Kidney epithelial cell (primary cell): ENCODE measurements at places on chromosomes 1 and 21. TPM values are rescaled to one million over a fixed set of nuclear protein-coding genes. Genes with fewer than 3 reads are reported as not detected.

Gene LHX8
- not detected in 2 replicates for total RNA-seq

Gene LBR
- total RNA-seq: 37.1 and 39.8 TPM in 2 replicates

Gene CNKSR1
- 15.2 and 16.8 TPM in 2 replicates for total RNA-seq

Gene GUCA2A
- not detected in 2 replicates for total RNA-seq

Gene S100A7A
- total RNA-seq: not detected in 2 replicates

Gene AUNIP
- total RNA-seq: 1.7 and 6.2 TPM in 2 replicates

Gene TARBP1
- total RNA-seq: 17.3 and 22.1 TPM in 2 replicates

Gene TXNDC12
- 62.1 and 62.8 TPM in 2 replicates for total RNA-seq

GRCh38 chr1:99621340-99621901 is 24.5 kb upstream of the PALMD start:
- peak; percentile 41 for DNase-seq

DNA sequence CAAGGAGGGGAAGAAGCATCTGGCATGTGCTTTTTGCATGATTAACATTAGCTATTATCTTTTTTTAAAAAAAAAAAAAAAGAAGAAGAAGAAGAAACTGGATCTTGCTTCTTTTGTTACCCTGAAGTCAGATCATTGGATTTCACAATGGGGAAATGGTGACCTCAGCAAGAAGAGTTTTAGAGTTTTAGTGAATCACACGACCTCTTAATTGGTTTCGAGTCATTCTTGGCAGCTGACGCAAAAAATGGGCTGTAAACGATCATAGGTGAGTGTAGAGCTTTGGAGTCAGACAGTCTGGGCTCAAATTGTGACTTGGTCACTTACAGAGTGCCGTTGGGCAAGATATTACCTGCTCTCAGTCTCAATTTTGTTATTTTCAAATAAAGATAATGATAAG is 33.3 kb upstream of the PGBD5 start:
- DNase-seq: peak; percentile 74

- DNase-seq: no peak
Measured at GRCh38 chr1:246733704-246734103, 9.5 kb downstream of the SCCPDH start.

- no peak for DNase-seq
Measured at GRCh38 chr1:43839056-43839455, 94.5 kb upstream of the ARTN start.

- DNase-seq: no peak
Measured at GRCh38 chr21:32728456-32728839, 635 bp upstream of the SYNJ1 start.

GRCh38 chr1:6123083-6123482 is 57.0 kb downstream of the CHD5 start:
- DNase-seq: no peak

DNA sequence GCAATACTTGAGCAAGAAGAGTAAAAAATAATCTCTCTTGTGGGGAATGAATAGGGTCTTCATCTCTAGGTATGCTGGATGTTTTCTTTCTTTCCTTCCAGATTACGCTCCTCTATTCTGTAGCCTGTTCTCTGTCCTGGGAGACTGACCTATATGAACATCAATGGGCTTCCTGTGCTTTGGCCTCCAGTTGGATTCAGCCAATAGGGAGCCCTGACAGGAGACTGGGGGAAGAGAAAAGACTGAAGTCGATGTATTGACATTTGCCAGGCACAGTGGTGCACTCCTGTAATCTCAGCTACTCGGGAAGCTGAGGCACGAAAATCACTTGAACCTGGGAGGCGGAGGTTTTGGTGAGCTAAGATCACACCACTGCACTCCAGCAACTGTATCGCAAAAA is 17.6 kb downstream of the SEMA6C start:
- DNase-seq: no peak

DNA sequence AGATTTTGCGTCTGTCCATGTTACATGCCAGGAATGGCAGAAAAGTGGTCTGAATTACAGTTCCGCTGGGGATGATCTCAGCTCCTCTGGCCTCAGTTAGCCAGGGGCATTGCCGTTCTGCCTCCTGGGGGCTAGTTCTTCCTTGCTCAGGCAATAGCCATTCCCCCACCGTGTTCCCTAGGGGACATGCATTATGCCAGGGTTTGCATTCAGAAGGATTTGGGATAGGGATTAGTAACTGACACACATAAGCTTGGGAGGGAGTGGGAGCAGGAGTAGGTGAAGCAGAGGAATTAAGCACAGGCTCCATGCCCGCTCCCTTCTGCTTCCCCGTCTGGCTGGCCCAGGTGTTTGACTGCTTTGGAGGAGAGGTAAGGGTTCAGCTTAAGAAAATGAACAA is 12.7 kb downstream of the LRRC71 start:
- no peak for DNase-seq

- DNase-seq: no peak
Measured at GRCh38 chr1:53198241-53198651, 1.6 kb downstream of the CPT2 start.

GRCh38 chr1:171286032-171286705 is 27.8 kb upstream of the FMO4 start:
- peak; percentile 16 for DNase-seq

- no peak for DNase-seq
Measured at GRCh38 chr21:29571949-29572348, 273.2 kb downstream of the BACH1 start.

DNA sequence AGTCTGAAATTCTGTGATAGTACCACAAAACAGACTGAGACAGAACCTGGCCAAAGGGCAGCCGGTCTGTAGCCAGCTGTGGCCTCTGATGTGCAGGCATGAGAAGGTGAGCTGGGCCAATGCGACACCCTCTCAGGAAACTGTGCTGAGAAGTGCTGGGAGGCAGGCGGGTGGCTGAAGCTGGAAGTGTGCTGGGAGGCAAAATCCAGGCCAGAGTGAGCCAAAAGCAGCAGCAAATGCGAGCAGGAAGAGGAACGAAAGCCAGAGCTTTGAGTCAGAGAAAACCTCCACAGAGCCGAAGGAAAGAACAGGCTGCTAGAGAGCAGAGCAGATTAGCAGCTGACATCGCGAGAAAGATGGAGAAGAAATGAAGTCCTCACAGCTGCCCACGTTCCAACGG is 10.2 kb upstream of the ATP13A2 start:
- no peak for DNase-seq

GRCh38 chr1:225597926-225598575 is 54.9 kb downstream of the ENAH start:
- no peak for DNase-seq

- no peak for DNase-seq
Measured at GRCh38 chr1:152517237-152517811, 3.0 kb downstream of the CRCT1 start.

DNA sequence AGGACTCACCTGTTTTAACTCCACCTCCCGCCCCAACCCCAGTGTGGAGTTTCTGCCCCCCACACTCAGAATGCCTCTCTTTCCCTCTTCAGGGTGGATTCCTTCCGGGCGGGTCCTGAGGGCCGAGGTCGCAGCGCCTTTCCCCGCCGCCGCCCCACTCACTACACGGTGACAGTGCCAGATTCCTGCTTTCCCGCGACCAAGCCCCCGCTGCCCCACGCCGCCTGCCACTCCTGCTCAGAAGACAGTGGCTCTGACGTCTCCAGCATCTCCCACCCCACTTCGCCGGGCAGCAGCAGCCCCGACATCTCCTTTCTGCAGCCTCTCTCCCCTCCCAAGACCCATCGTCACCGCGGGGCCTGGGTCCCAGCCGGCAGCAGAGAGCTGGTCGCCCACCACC is 16.7 kb downstream of the INAVA start:
- no peak for DNase-seq

GRCh38 chr1:56424744-56425493 is 154.4 kb downstream of the PLPP3 start:
- DNase-seq: peak; percentile 47

DNA sequence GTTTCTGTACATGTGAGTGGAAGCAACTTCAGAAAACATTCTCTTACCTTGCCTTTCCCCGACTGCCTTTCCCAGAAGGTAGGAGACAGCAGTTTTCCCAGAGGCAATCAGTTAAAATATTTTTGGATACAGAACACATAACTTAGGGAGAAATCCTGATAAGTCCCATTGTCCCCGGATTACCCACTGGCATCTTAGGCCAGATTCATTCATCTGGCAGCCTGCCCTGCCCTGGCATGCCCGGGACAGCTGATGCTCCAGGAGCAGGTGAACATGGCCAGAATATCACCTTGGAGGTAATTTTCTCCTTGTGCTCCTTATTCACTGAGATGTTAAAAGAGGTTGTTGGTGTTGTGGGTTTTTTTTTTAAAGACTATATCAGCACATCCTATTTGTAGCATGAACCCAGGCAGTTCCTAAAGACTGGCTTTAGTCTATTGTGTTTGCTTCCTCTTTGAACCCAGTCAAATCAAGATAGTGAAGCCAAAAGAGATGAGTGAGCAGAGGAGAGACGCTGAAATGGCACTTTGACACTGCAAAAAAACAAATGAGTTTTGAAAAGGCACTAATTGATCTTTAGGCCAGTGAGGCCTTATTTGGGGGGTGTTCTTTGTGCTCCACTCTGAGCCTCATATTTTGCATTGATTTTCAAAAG is 139.6 kb downstream of the PLPP3 start:
- no peak for DNase-seq

GRCh38 chr1:219837274-219837993 is 90.9 kb downstream of the SLC30A10 start:
- DNase-seq: peak; percentile 5

GRCh38 chr1:58460469-58460868 is 86.1 kb downstream of the OMA1 start:
- DNase-seq: no peak

DNA sequence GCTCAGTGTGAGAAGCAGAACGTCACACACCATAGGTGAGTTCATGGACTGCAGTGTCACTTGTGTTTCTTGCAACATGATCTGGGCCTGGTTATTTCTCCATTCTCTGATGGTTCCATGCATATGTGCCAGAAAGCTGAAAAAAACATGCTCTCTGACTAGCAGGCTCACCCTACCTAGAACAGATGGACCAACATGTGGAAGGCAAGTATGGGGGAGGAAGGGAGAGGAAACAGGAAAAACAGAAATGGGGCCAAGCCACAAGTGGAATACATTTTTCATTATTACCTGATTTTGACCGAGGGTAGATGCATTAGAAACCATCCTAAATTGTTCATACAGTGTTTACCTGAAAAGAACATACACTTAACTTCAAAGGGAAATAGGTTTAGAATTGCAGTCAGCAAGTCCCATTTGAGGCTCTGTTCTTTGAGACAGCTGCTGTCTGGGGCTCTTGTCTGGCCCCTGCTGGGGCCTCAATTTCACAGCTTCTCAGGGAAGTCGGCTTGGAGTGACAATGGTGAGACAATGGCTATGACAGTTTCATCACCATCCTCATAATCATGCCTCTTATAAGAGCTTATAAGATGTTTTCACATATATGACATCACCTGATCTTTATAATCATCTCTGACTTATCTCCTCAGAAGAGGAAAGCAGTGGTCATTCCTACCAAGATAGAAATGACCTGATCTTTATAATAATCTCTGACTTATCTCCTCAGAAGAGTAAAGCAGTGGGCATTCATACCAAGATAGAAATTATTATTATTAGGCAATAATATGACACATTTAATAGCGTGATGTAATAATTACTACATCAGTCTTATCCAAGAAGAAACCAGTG is 327.3 kb downstream of the SIPA1L2 start:
- DNase-seq: no peak

GRCh38 chr21:35280231-35280630 is 231.1 kb upstream of the RUNX1 start:
- no peak for DNase-seq

GRCh38 chr1:149962736-149963135 is 26.1 kb upstream of the MTMR11 start:
- DNase-seq: no peak

GRCh38 chr1:201551877-201552731 is 13.2 kb downstream of the NAV1 start:
- DNase-seq: peak; percentile 88

DNA sequence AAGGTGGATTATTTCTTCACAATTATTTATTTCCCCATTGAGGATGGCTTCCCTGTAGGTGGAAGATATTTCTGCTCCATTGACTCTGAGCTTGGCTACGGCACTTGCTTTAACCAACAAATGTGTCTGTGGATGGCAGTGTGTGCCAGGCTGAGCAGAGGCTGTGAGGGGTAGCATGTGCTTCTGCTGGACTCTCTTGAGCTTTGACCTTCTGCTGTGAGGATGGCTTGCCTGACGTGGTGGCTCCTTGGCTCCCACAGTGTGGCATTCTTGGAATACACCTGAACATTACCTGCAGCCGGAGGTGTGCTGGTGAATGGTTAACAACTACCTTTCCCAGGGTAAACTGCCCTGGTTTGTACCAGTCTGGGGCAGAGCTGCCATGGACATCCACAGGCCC is 46.8 kb downstream of the WDR3 start:
- DNase-seq: no peak

DNA sequence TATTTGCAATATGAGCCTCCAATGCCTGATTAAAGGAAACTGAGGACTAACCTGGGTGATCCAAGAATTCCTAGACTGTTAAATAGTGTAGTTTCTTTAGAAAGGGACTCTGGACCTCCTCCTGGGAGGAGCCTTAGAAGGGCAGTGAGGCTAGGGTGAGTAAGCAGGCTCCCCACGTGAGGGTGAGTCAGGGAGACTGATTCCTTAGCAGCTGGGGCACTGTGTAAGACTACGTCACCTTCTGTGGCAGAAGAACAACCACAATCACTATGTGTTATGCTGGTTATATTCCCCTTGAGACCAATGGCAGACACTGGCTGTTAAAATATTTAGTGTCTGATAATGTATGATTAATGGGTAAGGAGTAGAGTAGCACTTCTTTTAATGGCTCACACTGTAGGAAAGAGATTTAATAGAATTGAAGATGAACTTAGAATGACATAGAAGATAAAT is 53.3 kb upstream of the SYT14 start:
- DNase-seq: peak; percentile 100
